ENCODE measurements at places on chromosomes 11 and 22.

GRCh38 chr11:18282626-18283025 lies 16.6 kb downstream of the SAA1 start:
- no peak for DNase-seq

DNA sequence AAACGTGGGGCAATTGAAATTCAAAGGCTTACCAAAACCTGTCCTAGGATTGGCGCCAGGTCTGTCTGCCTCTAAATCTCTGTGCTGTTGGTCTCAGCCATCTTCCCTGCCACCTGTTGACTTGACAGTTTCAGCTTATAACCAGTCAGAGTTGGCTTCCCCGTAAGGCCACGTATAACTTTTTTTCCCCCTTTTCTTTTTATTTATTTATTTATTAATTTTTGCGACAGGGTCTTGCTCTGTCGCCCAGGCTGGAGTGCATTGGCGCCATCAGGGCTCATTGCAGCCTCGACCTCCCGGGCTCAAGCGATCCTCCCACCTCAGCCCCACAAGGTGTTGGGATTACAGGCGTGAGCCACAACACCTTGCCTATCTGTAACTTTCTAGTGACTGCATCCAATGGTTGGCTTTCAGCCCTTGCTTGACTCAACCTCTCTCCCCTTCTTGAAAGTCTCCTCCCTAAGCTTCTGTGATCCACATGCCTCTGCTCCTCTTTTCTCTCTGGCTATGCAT lies 1.4 kb upstream of the SYVN1 start:
- DNase-seq: no peak

GRCh38 chr11:134475951-134476350 lies 63.9 kb upstream of the B3GAT1 start:
- DNase-seq: no peak

DNA sequence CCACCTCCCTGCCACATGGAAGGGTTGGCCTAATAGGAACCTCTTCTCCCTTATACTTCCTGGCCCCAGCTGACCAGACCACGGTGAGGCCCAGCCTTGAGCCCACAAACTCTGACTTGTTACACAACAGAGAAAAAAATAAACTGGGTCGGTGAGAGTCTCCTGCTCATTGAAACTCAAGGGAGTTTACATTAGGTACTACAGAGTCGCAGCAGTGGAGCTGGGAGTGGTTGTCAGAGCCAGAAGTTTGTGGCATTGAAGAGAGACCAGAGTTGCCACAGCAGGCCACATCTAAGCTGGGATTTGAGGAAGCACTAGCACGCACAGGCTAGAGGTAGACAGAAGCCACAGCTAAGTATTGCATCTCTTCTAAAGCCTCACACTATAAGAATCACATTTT lies 296.2 kb downstream of the DDX10 start:
- DNase-seq: no peak

DNA sequence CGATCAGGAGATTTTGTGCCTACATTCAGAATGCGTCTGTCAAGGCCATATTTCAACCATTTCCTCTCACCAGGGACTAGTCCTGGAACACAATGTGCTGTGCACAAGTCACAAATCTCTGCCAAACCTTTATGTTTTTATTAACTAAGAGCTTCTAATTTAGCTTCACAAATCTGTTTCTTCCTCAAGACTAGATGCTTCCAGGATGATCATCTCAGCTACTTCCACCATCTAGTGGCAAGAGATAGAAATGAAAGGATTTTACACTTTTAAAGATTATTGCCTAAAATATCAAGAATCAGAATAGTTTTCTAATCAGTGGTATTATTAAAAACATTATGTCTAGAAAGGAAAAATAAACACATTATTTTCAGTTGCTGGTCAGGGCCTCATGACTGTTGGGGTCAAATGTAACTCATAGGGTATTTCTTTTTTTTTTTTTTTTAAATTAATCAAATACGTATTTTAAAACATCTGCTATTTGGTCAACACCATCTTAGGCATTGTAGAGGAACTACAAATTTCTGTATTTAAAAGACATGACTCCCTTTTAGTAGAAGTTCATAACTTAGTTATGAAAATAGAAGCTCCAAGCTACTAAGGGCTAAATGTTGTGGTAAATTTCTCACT lies 1102.6 kb downstream of the DLG2 start:
- DNase-seq: no peak

- no peak for DNase-seq
Measured at GRCh38 chr11:45850446-45850845, 3.2 kb downstream of the CRY2 start.

DNA sequence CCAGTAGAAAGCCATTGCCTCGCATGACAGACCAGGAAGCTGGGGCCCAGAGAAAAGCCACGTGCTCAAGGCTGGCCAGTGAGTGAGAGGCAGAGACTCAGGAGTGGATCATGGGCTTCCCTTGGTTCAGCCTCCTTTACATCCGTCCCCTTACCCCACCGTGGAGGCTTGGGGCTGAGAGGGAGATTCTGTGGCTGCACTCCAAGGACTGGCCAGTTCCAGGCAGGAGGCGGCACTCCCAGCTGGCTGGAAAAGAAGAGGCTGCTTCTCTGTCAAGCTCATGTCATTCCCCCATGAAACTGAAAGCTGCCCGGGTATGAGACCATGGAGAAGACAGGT lies 6.6 kb upstream of the ASCL2 start:
- no peak for DNase-seq

- DNase-seq: no peak
Measured at GRCh38 chr11:65557280-65558001, 718 bp downstream of the LTBP3 start.

- no peak for DNase-seq
Measured at GRCh38 chr22:36778020-36778419, 2.1 kb upstream of the IFT27 start.

- DNase-seq: no peak
Measured at GRCh38 chr11:106030609-106031008, 8.6 kb upstream of the MSANTD4 start.

- peak; percentile 9 for DNase-seq
Measured at GRCh38 chr11:117143390-117143789, 697 bp upstream of the PAFAH1B2 start.

- DNase-seq: no peak
Measured at GRCh38 chr11:93604008-93604660, 57.3 kb upstream of the CEP295 start.

- no peak for DNase-seq
Measured at GRCh38 chr11:45454917-45455401, 168.8 kb upstream of the SYT13 start.

DNA sequence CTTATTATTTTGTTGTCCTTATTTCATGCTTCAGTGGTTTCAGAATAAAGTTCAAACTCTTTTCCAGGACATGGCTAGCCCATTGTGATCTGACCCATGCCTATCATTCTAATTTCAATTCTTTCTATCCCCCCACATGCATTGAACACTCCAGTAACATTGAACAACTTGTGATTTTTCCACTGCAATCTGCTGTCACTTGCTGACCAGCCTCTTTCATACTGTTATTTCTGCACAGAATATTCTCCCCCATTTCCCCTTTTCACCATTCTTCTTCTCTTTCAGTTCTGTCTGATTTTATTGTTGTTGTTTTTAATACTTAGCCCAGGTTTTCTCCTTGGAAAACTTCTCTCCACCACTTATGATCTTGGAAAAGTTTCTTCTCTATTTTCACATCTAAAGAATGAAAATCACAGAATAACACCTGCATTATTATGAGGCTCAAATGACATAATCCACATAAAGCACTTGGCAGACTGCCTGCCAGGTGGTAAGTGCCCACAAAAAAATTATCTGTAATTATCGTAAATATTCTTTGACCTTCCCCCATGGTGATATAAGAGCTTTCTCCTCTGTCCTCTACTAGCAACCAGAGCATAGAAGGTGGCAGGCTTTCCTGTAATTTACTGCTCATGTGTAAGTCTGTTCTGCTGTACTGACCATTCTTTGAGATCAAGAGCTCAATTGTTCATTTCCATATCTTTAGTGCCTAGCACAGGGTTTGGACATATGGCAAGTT lies 51.9 kb upstream of the EED start:
- no peak for DNase-seq

DNA sequence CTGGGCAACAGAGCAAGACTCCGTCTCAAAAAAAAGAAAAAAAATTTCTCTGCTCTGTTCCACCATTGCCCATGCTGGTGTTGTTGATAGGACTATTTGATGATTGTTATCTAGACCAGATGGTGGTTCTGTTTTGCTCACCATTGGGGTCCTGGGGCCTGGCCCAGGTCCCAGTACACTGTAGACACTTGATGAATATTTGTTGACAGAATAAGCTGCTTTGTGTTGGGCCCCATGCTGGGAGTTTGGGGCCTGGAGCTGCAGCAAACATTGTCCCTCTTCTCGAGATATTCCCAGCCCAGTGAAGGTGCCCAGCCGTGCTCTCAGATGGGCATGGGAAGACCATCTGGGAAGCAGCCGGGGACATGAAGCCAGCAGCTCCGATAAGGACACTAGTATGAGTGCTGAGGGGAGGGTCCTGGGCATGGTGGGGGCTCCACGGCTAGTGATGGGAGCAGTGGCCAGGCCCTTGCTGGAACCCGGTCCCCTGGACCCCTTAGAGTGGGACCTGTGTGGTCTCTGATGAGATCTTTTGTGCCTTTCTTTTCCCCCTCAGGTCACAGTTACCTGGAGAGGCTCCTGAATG lies 13.6 kb downstream of the INCENP start:
- no peak for DNase-seq

DNA sequence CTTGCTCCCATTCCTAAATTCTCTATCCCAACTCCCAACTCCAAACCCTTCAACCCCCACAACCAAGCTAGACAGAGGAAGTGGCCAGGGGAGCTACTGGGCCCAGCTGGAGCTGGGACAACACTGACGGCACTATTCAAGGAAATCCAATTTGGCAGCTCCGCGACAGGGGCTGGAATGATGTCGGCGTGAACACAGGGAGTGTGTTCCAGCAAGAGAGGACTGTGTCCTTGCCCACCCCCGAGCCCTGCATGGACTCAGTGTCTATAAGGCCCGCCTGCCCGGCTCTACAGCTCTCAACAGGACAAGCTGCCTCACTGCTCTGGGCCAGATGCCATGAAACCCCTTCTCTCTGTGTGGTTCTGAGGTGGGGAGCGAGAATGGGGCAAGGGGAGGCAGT lies 11.3 kb downstream of the PCSK7 start:
- no peak for DNase-seq

GRCh38 chr11:68044898-68045351 lies 6.1 kb downstream of the TCIRG1 start:
- no peak for DNase-seq

GRCh38 chr11:44493383-44493782 lies 72.1 kb upstream of the CD82 start:
- no peak for DNase-seq

GRCh38 chr11:79431535-79431934 lies 9.3 kb downstream of the TENM4 start:
- DNase-seq: no peak

DNA sequence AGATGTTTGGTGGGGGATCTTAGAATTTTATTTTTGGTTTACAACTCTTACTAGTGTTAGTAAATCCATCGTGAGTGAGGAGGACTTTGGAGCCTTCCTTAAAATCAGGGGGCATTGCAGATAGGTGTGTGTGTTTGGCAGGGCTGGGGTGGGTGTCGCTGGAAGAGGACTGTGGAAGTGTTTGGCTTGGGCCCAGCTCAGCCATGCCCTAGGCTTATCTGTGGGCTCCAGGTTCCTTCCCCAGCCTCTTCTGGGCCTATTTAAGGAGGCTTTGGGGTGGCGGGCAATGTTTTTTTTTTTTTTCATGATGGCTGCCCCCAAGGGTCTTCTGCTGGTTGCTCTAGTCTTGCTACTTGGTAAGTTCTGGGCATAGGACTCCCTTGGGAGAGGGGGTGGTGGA lies 22.1 kb downstream of the MTFP1 start:
- no peak for DNase-seq

DNA sequence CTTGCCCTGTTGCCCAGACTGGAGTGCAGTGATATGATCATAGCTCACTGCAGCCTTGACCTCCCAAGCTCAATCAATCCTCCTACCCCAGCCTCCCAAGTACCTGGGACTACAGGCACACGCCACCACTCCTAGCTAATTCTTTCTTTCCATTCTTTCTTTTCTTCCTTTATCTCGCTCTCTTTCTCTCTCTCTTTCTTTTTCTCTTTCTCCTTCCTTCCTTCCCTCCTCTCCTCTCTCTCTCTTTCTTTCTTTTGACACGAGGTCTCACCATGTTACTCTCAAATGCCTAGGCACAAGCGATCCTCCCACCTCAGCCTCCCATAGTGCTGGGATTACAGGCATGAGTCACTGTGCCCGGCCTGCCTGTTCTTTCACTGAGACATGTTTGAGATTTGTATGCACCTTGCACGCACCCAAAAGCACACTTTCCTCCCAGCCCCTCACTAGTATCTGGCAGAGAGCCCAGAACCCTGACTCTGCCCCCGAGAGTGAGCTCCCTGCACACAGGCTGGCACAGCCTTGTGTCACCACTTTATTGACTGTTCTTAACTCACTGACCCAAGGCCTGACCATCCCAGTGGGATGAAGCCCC lies 56.8 kb downstream of the CD6 start:
- peak; percentile 60 for DNase-seq

GRCh38 chr22:47337161-47337621 lies 574.7 kb downstream of the TBC1D22A start:
- no peak for DNase-seq

DNA sequence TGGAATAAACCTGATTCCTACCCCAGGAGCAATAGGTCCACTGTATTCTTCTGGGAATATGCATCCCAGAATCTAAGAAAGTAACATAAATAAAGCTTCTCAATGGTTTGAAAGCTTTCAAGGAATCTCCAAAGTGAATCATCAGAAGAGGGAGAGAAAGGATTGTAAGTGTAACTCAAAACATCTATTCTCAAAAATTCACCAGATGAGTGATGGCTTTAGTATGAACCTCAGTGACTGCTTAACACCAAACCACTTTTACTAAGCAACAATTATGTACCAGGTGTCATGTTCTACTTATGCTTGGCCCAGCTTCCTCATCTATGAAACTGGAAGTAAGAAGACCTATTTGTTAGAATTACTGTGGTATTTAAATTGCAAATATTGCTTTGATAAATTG lies 7.4 kb downstream of the RAB38 start:
- DNase-seq: no peak

- DNase-seq: no peak
Measured at GRCh38 chr22:49962751-49963646, 2.4 kb downstream of the PIM3 start.

DNA sequence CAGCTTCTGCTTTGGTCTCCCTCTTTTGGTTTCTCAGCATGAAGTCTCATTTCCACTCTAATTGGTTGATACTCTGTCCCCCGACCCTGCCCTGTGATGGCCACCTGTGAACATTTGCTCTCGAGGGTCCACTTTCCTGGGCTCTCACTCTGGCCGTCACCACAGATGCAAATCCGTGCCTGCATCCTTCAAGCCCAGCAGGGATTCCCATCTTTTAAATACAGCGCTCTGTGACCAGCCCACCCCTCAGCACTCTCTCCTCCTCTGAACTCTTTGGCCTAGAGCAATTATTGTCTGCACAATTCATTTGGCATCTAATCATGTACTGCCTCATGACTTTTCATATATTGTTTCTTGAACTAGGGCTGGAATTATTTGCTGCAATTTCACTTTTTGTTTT lies 26.0 kb downstream of the PKNOX2 start:
- no peak for DNase-seq

Measured in stimulated activated CD4-positive, alpha-beta T cell treated with anti-CD3 and anti-CD28 coated beads, Interleukin-2, amount 100 ng/mL, for 48 hours (primary cell).